ENCODE measurements at places on chromosomes 1 and 21.

GRCh38 chr1:68268896-68269483, 36.7 kb upstream of the WLS start:
- no peak for DNase-seq

DNA sequence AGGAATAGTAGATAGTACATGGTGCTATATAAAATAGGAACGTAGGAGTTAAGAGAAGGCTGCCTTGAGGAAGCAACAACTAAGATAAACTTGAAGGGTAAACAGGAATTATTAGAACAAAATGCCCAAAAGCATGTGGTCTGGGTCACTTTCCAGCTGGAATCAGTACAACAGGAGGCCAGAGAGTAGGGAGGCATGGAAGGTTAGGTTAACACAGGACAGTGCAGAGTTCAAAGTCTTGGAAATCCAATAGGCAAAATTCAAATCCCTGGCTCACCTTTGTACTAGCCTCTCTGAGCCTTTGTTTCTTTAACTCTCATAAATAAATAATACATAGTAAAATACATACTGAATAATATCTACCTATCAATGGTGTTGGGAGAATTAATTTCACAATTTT, 69.0 kb upstream of the NEK7 start:
- DNase-seq = no peak

DNA sequence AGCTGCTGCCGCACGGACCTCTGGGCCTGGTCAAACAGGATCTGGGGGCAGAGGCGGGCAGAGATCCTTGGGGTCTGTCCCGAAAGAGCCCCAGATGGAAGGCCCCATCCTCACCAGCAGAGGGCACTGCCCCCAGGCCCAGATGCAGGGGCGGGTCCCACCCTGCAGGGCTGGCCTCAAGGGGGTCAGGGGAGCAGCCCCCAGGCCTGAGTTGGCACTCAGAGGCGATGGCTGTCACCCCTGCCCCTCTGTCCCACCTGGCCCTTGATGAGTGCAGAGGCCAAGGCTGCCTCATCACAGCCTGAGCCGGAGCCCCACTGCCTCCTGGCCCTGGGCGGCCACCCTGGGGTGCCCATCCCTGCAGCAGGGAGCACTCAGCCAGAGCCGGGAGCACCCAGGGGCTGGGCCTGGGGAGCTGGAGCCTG, 5.7 kb downstream of the ACAP3 start:
- DNase-seq = peak; percentile 57

- DNase-seq = no peak
These were observed 208.2 kb downstream of the S1PR1 start for GRCh38 chr1:101444873-101445618.

GRCh38 chr1:94623560-94624148, 82.1 kb upstream of the F3 start:
- DNase-seq = no peak

DNA sequence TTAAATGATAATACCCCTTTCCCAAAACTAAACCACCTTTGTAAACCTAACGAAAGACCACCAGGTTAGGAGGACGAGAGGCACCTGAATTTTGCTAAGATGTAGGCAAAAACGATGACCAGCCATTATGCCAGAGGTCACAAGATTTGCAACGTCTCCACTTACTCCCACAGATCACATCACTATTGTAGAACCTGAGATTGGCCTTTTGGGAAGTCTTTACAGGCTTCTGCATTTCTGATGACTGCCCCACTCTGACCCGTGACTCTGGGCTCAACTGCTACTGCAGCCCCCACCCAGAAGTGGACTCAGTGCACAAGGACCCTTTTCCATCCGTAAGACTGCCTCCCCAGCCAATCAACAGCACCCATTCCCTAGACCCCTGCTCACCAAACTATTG, 36.4 kb upstream of the COL6A2 start:
- no peak for DNase-seq
